ENCODE measurements at places on chromosomes 13 and 19.
A peak's percentile ranks its signal among the peaks of the same experiment; 100 is the strongest.

DNA sequence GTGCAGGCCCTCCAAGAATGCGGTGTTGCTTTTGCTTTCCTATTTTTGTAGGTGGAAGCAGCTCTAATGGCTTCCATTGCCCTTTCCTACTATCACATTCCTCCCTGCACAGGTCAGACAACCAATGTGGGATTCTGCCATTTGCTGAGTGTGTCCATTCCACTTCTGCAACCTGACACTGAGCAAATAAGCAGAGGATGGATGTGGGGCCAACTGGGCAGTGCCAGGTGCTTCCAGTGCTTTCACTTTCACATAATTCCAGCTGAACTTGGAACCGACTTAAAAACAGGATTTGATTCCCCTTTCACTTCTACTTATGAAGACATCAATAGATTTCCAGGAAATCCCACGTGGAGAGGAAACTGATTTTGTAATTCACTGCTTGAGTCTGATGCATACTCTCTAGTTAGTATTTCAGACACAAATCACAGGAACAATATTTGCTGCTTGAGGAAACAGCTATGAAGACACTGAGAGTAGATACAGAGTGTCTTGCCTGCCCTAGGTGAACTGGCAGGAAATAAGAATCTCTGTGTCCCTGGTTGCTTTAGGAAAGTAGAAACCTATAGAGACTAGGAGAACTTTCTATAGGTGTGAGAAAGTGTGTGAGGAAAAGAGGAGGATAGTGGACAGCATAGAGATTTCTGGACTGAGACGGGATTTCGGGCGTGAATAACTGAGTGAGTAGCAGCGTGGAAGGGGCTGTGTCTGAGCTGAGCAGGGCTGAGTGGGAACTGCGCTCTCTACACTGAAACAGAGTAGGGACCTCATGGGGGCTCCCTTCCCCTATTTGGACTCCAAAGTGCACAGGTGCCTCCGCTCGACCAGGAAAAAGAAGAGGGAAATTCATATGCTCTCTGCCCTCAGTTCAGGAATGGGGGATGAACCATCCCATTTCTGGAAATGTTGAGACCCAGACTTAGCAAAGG lies 22.5 kb downstream of the LGALS16 start:
- DNase-seq, result no peak

- DNase-seq, result no peak
Observed at GRCh38 chr13:24648983-24649687, 31.1 kb upstream of the ATP12A start.

DNA sequence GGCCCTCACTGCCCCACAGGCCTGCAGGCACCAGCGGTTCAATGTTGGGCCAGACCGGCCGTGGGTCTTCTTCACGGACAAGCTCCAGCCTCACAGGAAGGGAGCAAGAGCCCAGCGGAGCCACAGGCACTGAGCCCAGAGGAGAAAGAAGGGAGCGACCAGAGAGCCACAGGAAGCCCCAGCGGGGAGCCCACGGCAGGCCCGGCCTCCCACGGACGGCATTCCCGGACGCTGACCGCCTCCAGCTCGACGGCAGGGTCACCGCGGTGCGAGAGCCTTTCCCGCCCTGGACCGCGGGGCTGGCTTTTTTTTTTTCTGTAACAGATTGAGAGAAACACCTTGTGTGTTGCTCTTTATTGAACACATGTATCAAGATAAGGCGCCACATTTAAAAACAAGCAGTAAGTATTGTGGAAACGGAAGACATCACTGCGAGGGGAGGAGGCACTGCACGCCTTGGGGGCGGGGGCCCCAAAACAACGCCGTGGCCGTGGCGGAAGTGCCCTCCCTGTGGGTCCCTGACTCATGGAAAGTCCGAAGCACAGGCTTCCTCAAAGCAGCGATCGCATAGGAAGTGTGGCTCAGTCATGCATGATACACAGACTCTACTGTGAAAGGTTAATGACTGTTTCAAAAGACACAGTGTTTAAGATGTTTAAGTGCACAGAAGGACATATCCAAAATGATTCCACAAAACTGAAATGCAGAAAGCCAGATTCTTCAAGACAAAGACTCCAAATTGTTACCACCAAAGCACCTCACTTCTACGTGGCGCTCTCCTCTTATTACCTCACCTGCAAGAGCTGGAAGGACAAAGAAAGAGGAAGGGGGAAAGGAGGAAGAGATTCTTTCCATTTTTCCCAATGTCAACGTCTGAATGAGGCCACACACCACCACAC lies 3.5 kb downstream of the RASA3 start:
- DNase-seq, result no peak

- DNase-seq, result no peak
Observed at GRCh38 chr19:16449330-16449961, 22.3 kb downstream of the EPS15L1 start.

GRCh38 chr13:37348916-37349643 lies 243.6 kb upstream of the CSNK1A1L start:
- DNase-seq, result no peak

DNA sequence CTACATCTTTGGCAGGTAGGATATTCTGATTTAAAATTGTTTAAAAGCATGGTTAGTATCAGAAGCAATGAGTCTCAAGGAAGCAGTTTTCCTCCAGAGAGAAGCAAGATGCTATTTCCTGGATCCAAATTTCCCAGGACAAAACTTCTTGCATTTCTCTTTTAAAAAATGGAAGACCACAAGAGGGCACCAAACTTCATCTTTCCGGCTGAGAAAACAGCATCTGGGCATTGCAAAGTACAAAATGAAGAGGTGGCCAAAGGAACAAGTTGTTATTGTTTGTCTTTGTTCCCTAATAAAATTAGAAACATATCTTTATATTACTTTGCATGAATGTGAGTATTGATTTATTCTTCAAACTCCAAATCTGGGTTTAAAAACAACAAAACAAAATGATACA lies 60.0 kb upstream of the LRCH1 start:
- DNase-seq, result peak; percentile 46

DNA sequence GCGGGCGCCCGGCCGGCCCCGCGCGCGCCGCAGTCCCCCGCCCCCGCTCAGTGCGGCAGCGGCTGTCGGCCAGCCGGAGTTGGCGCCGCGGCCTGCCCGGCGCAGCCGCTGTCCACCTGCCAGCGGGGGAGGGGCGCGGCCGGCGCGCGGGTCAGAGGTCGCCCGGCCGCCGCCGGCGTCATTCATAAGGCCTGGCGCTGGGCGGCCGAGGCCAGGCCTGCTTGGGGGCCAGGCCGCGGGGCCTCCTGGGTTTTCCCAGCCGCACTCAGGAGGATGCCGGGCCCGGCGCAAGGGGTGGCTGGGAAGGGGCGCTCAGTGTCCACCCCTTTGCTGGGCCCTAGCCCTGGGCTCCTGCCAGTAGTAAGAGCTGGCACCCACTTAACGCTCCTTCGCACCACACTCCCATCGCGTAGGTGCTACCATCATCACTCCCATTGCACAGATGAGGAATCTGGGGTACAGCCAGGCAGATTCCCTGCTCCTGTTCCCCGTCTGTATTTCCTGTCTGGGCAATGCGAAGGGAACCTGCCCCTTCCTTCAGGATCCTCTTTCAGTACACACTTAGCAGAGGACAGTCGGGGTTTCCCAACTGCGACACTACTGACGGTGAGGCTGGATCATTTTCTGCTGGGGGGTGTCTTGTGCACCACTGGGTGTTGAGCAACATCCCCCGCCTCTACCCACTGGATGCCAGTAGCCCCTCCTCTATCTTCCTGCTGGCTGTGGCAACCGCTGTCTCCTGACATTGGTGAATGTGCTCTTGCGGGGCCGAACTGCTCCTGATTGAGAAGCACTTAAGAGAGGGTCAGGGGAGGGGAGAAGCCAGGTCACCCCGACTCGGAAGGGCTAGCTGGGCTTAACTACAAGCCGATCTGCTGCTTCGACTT lies 846 bp upstream of the PRKACA start:
- peak; percentile 42 for DNase-seq

- no peak for DNase-seq
Observed at GRCh38 chr19:543910-544608, at the start of gene GZMM. Gene GZMM (plus strand): TSS chr19:544053. CDS start chr19:544072, 19 bp downstream.

GRCh38 chr19:44644402-44645016 lies 799 bp downstream of the PVR start:
- peak; percentile 79 for DNase-seq

GRCh38 chr13:42495255-42495654 lies 78.7 kb upstream of the TNFSF11 start:
- DNase-seq, result no peak

GRCh38 chr13:98175043-98175442 lies 2.0 kb downstream of the RNF113B start:
- no peak for DNase-seq

DNA sequence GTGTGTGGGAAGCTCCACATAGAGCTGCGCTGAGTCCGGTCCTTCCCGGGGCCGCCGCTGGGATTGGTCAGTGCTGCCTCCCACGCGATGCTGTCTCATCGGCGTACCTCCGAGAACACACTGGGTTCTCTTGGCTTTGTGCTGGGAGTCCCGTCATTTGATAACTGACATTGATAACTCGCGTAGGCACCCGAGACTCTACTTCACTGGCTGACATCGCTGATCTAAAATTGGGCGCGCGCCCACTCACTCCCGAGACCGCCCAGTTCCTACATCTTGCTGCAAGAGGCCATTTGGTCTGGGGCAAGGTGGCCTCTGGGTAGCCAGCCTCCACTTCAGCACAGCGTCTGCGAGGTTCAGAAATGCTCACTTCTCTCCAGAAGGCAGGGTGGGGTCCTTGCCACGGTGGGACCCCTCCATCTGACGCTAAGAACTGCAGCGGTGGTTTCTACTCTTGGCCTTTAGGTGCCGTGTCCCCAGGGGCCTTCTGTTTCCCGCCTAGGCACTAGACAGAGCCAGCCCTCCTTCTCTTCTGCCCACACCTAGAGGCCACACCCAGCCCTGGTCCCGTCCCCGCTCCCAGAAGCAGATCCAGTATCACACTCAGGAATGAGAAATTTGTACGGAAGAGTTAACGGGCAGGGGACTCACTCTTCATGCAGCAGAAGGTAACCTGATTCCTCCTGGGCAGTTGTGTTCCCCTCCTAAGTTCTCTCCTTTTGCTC lies 40.7 kb upstream of the ATP11A start:
- no peak for DNase-seq

GRCh38 chr19:926589-927350 lies 935 bp downstream of the ARID3A start:
- DNase-seq, result peak; percentile 78

DNA sequence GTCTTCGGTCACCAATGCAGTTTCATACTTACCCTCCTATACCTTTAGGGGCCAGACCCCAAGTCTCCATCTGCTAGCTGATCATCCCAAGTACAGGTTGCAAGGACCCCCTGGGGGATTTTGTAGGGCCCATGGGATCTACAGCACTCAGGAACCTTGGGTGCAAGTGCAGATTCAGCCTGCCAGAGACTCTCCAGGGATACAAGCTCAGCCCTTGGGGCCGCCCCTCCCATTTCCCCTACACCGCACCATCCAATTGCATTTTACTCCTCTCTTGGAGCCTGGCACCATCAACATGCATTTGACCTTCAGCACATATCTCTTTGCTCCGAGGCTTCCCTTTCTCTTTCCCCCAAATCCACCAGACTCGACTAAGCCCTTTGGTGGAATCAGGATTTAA lies 154.7 kb upstream of the ZNF536 start:
- no peak for DNase-seq

GRCh38 chr19:29527500-29528328 lies 1.9 kb downstream of the VSTM2B start:
- no peak for DNase-seq
